T-helper 9 cell (primary cell): ENCODE measurements at places on chromosomes 2 and 18.

DNA sequence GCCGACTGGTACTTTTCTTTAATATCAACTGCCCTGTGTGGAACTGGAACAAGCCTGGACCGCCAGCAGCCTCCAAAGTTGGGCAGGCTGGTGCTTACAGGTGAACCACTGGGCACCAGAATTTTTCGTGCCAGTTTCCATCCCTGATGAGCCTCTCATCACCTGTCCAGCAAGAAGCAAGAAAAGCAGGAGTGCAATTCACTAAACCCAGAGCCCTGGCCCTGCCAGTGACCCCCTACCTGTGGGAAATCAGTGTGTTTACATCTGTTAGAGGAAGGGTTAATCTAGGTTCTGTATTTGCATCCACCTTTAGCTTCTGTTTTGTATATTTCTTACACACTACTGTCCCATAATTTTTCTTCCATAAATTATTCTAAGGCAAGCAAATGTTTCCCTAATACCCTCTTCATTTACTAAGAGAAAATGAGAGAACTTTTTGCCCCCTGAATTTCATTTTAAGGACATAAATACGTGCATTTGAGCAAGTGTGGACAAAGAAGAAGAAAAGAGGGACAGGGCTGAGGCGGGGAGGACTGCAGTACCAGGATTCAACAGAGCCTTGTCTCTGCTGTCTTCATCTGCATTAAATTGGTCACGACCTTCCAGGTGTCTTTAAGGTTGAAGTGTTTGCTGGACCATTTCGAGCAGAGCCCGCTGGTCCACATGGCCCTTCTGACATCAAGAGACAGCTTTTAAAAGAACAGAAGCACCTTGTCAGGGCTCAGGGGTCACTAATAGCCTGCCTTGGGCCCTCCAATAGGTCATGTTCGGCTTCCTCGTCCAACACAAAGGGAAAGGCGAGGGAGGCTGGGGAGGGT is 763.1 kb downstream of the BCL11A start:
- DNase-seq = no peak

GRCh38 chr2:212021947-212022346 is 516.7 kb downstream of the ERBB4 start:
- no peak for DNase-seq

GRCh38 chr18:76822506-76823160 is at the start of gene ZNF236:
Gene ZNF236 (plus strand): TSS chr18:76822557. CDS start chr18:76822608, 51 bp downstream.
- peak; percentile 50 for DNase-seq

GRCh38 chr2:10892796-10893350 is 18.9 kb upstream of the KCNF1 start:
- DNase-seq = no peak

GRCh38 chr2:172586245-172586891 is 30.5 kb downstream of the PDK1 start:
- no peak for DNase-seq

DNA sequence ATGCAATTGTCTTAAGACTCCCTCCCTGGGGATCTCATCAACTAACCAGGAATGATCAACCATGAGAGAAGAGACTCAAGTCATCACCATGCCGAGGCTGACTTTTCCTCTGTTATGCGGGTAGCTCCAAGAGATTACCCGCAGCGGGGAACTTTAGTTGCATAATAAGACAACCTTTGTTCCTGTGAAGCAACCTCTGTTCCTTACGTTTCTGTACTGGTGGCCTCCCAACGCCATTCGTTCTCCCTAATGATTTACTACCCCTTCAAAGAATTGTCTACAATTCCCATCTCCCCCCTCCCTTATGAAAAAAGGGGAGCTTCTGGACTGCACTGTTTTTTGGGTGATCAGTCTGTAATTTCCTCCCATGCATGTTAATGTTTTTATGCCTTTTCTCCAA is 66.1 kb upstream of the LRPPRC start:
- DNase-seq = no peak

DNA sequence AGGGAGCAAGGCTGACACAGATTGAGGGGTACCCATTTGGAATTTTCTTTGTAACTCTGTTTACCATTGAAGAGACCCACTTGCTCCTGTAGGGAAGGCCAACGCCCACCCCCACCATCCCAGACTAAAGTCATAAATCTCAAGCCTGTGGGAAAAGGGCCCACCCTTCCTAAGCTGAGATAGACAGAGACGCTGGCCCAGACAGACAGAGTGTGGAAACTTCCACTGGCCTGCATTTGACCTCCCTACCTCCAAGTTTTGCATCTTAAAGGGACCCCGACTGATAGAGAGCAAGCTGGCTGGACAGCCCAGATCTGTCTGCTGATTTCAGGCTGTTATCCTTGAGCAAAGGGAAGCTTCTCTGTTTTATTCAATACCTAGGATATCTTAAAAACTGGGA is 48.2 kb upstream of the SLC14A2 start:
- no peak for DNase-seq

- no peak for DNase-seq
These were observed 76.4 kb downstream of the ASB1 start for GRCh38 chr2:238502956-238503791.

GRCh38 chr18:54173980-54174630 is 50.4 kb downstream of the MBD2 start:
- no peak for DNase-seq

GRCh38 chr2:138202762-138203161 is 238.5 kb downstream of the HNMT start:
- DNase-seq = no peak
